Type B pancreatic cell (in vitro differentiated cells): ENCODE measurements at places on chromosomes 7 and 10. TPM values are rescaled to one million over a fixed set of nuclear protein-coding genes. Genes with fewer than 3 reads are reported as not detected.

Gene SLC16A12
- total RNA-seq = 3.7 and 7.8 TPM in 2 replicates

Gene FAM237B
- not detected in 2 replicates for total RNA-seq

Gene ENTPD1
- total RNA-seq = 0.69 and 1.0 TPM in 2 replicates

Gene GIMAP6
- not detected in 2 replicates for total RNA-seq

Gene ZMIZ2
- total RNA-seq = 112 and 122 TPM in 2 replicates

Gene EIF5AL1
- total RNA-seq = 0.10 TPM in 1 of 2 replicates, not detected in the other

Gene SLC26A3
- total RNA-seq = 4.7 and 14.3 TPM in 2 replicates

Gene IL15RA
- total RNA-seq = 1.4 and 3.7 TPM in 2 replicates

Gene ETV1
- 15.4 and 35.6 TPM in 2 replicates for total RNA-seq
